ENCODE measurements at places on chromosomes 3 and 15.

- DNase-seq = no peak
- H3K36me3 ChIP-seq = no peaks in the 10 kb centered on the region
- no peak overlapping the region for H3K4me3 ChIP-seq
- peaks cover 29% of the 10 kb centered on the region for H3K4me1 ChIP-seq
Measured at GRCh38 chr15:57422113-57422754, 45.9 kb downstream of the CGNL1 start.

GRCh38 chr3:187855131-187855530 is 109.9 kb upstream of the BCL6 start:
- peaks cover 9% of the 10 kb centered on the region for H3K27me3 ChIP-seq
- no peak overlapping the region for H3K4me3 ChIP-seq
- H3K36me3 ChIP-seq = no peaks in the 10 kb centered on the region
- peaks cover 16% of the 10 kb centered on the region for H3K4me1 ChIP-seq
- no peak overlapping the region for H3K27ac ChIP-seq

GRCh38 chr15:67850994-67851571 is 11.2 kb upstream of the RNU6-1 start:
- no peaks in the 10 kb centered on the region for H3K36me3 ChIP-seq
- no peak overlapping the region for H3K27ac ChIP-seq
- H3K4me1 ChIP-seq = peaks cover 74% of the 10 kb centered on the region
- no peak for DNase-seq

DNA sequence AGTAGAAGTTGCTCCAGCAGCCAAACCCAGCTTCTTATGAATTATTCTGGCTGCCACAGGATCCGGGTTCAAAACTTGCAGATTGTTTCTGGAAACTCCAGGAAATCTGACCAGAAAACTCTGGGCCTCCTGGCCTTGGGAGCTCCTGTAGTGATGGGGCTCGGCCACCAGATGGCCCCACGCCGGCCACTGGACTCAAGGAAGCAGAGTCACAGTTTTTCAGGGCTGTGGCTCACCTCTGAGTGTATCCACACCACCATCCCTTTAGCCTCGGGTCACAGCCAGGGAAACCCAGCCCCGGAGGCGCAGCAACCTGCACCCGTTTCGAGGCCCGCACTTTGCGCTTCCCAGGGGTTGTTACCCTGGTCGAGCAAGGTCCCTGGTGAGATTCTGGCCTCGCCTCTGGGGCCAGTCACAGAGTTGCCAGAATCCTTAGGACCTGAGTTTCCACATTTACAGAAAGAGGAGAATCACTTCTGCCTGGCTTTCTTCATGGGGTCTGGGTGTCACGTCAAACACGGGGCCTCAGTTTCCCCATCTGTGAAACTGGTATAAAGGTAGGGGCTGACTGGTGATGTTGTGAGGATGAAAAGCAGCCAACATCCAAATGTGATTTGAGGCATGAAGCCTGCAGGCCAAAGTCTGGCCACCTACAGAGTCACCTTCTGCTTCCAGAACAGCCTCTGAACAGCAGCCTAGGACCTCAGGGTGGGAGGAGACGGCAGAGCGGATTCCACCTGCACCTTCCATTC is 53.5 kb upstream of the LCTL start:
- DNase-seq = peak; percentile 84
- no peak overlapping the region for H3K4me3 ChIP-seq
- H3K27ac ChIP-seq = no peak overlapping the region
- peaks cover 52% of the 10 kb centered on the region for H3K4me1 ChIP-seq

DNA sequence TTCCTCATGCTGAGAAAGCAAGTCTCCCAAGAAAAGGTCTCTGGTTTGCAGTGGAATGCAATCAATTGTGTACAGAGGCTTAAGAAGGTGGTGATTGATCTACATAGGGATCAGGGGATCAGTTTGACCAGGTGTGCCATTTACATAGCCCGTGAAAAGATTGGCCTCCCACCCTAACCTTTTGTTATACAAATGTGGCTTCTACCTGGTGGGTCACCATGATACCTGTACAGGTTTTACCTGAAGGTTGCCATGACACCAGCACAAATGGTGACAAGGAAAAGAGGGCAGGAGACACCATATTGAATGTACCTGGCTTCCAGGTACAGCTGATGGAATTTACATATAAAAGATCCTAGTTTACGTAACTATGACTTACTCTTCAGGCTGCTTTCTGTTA is 25.5 kb upstream of the TEX55 start:
- no peaks in the 10 kb centered on the region for H3K4me1 ChIP-seq
- peaks cover 6% of the 10 kb centered on the region for H3K36me3 ChIP-seq
- peaks cover 4% of the 10 kb centered on the region for H3K27me3 ChIP-seq
- no peak overlapping the region for H3K27ac ChIP-seq
- H3K4me3 ChIP-seq = no peak overlapping the region

- H3K4me1 ChIP-seq = peaks cover 24% of the 10 kb centered on the region
- peaks cover 10% of the 10 kb centered on the region for H3K27me3 ChIP-seq
- no peak overlapping the region for H3K27ac ChIP-seq
Measured at GRCh38 chr15:76177491-76178040, 117.8 kb downstream of the TMEM266 start.

GRCh38 chr15:74776821-74777768 is 4.8 kb upstream of the CSK start:
- peaks cover 11% of the 10 kb centered on the region for H3K27me3 ChIP-seq
- H3K27ac ChIP-seq = peak overlapping the region; percentile 86
- no peaks in the 10 kb centered on the region for H3K36me3 ChIP-seq
- H3K4me1 ChIP-seq = peaks cover 69% of the 10 kb centered on the region

DNA sequence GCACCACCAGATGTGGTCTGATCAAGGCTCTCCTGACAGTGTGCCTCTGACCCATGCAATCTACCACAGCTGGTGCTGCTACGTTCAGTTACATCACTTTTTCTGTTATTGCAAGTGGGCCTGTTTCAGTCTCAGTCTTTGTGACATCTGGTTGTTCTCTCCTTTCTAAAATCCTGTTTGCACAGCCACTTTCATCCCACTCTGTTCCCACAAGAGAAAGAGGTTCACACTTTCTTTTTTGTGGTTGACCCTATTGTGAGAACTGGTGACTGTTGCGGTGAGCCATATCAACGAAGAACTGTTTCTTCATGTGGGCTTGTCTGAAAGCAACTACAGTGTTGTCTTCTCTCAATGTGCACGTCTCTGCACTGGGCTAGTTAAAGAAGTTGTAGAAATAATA is 342.8 kb upstream of the ARPP21 start:
- H3K4me1 ChIP-seq = peaks cover 3% of the 10 kb centered on the region
- no peaks in the 10 kb centered on the region for H3K36me3 ChIP-seq
- no peak overlapping the region for H3K4me3 ChIP-seq
- DNase-seq = no peak
- H3K27me3 ChIP-seq = no peaks in the 10 kb centered on the region

GRCh38 chr15:80401456-80401855 is 2.7 kb upstream of the ARNT2 start:
- peak overlapping the region; percentile 47 for H3K4me3 ChIP-seq
- DNase-seq = no peak
- H3K27ac ChIP-seq = no peak overlapping the region
- peaks cover 4% of the 10 kb centered on the region for H3K36me3 ChIP-seq
- H3K27me3 ChIP-seq = peaks cover 28% of the 10 kb centered on the region

GRCh38 chr3:64681827-64682226 is 6.0 kb downstream of the ADAMTS9 start:
- no peak overlapping the region for H3K27ac ChIP-seq
- peaks cover 64% of the 10 kb centered on the region for H3K36me3 ChIP-seq
- peaks cover 35% of the 10 kb centered on the region for H3K4me1 ChIP-seq
- DNase-seq = no peak
- H3K27me3 ChIP-seq = peaks cover 21% of the 10 kb centered on the region

GRCh38 chr3:124492824-124493223 is 237.4 kb upstream of the UMPS start:
- DNase-seq = peak; percentile 13
- H3K4me3 ChIP-seq = no peak overlapping the region
- no peaks in the 10 kb centered on the region for H3K4me1 ChIP-seq

DNA sequence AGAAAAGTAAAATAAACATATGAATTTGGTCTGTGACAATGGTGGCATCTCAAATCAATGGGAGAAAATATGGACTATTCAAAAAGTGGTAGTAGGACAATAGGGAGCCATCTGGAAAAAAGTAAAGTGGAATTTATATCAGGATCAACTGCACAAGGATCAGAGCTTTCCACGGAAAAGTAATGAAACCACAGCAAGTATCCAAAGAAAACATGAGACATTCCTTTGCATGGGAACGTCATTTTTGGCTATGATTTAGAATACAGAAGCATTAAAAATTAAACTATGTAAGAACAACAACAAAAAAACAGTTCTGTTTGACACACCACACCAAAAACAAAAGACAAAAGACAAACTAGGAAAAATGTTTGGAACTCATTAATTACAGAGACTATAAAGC is 18.7 kb downstream of the CRBN start:
- H3K4me3 ChIP-seq = no peak overlapping the region
- H3K36me3 ChIP-seq = peaks cover 70% of the 10 kb centered on the region
- DNase-seq = no peak
- H3K27ac ChIP-seq = peak overlapping the region; percentile 9
- H3K4me1 ChIP-seq = no peaks in the 10 kb centered on the region

DNA sequence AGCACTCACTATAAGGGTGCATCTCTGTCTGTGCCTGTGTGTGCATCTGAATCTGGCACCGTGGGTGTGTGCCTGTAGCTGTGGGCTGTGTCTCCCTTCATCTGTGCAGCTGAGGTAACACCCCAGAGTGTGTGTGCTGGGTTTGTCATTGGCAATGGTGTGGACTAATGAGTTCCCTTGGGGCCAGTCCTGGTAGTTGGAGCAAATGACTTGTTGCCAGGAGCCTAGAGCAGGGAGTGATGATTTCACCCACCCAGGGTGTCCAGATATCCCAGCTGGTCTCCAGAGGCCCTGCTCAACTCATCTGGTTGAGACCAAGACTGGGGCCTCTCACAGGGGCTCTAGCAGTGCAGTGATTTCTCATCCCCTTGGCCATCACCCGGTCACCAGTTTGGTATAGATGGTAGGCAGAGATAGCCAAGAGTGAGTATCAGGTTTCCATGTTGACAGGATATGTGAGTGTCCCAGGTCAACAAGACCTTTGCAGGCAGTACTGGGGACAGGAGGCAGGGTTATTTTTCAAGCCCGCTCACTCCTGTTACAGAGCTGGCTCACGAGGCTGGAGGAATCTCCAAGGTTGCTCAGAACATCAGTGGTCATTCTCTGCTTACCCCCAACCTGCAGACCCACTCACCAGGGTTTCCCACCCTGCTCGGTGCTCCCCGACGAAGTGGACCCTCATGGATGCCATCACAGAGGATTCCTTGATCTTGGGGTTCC is 4.1 kb upstream of the HDAC11 start:
- peaks cover 8% of the 10 kb centered on the region for H3K27me3 ChIP-seq
- peaks cover 55% of the 10 kb centered on the region for H3K4me1 ChIP-seq
- H3K36me3 ChIP-seq = no peaks in the 10 kb centered on the region
- no peak for DNase-seq

DNA sequence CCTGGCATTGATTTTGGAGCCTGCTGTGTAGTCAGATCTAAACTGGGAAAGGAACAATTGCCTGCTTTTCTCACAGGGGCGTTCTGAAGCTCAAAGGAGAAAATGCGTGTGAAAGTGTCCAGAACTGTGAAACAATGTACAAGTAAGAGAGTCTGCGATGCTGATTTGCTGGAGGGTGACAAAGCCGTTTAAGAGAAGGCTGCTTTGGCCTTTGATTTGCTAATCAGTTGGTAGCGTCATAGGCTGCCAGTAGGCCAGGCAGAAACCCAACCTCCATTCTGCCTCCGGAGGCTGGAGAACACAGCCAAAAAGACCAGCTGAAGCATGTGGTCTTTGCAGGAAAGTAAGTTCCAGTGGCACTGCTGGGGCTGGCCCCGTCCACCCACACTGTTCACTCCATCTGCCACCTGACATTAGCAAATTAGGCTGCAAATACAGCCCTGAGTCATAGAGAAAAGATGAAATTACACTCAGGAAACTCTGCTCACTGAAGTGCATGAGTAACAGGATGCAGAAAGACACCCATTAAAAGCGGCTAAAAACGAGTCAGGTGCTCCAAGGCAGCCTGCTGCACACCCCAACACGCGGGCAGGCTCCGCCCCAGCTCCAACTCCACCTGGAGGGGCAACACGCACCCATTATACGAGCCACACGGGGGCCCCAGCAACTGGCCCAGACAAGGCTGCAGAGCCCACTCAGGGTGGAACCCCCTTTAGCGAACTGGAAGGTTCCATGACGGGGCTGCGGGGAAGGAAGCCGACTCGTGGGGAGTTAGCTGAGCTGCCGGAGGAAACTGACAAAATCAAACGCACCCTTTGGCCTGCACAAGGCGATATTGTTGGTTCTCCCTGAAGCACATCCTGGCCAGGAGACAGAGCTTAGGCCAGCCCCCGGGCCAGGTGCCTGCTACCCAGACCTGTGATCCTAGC is 31.6 kb downstream of the ZDHHC19 start:
- no peak overlapping the region for H3K27ac ChIP-seq
- H3K4me1 ChIP-seq = peaks cover 37% of the 10 kb centered on the region
- H3K27me3 ChIP-seq = peaks cover 17% of the 10 kb centered on the region
- DNase-seq = no peak
- H3K36me3 ChIP-seq = no peaks in the 10 kb centered on the region
- H3K4me3 ChIP-seq = no peak overlapping the region

GRCh38 chr15:67340630-67341029 is 86.0 kb downstream of the IQCH start:
- no peak for DNase-seq
- no peak overlapping the region for H3K27ac ChIP-seq
- no peaks in the 10 kb centered on the region for H3K4me1 ChIP-seq
- H3K4me3 ChIP-seq = no peak overlapping the region

DNA sequence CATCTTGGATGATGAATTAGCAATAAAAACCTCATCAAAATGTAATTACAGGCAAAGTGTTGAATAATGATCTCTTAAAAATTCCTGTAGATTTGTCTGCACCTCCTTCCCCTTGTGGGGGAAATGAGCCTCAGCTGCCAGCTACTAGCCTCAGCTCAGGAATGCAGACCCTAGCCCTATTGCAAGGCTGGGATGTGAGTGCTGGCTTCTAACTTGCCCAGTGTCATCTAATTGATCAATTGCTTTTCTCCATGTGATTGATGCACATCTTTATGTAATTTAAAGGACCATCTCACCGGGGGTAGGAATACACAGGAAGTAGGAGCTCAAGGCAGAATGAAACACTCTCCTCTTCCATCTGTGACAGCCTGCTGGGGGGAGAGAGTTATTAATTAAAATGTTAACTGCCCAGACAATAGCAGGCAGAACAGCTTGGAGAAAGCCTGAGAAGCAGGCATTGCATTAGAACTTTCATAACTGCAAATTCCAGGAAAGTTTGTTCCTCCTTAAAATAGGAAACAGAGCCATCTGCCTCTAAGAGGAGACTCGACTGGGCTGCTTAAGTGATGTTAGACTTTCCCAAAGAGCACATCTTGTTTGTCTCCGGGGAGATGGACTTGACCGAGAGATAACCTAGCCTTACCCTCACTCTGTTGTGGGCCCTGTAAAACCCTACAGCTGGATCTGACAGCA is 69.6 kb downstream of the LRTM1 start:
- H3K36me3 ChIP-seq = no peaks in the 10 kb centered on the region
- peaks cover 11% of the 10 kb centered on the region for H3K27me3 ChIP-seq
- H3K4me1 ChIP-seq = peaks cover 52% of the 10 kb centered on the region
- peak; percentile 16 for DNase-seq

- H3K27ac ChIP-seq = no peak overlapping the region
- DNase-seq = no peak
- H3K27me3 ChIP-seq = peaks cover 7% of the 10 kb centered on the region
- peaks cover 5% of the 10 kb centered on the region for H3K36me3 ChIP-seq
- peaks cover 17% of the 10 kb centered on the region for H3K4me1 ChIP-seq
Measured at GRCh38 chr15:33159726-33160453, 34.6 kb downstream of the FMN1 start.
